Islet precursor cell (in vitro differentiated cells): ENCODE measurements at places on chromosomes 7 and 10.

- DNase-seq: no peak
These were observed 82.2 kb downstream of the JCAD start for GRCh38 chr10:29977171-29977570.

GRCh38 chr10:124088915-124089314 lies 4.5 kb downstream of the CHST15 start:
- DNase-seq: no peak

- no peak for DNase-seq
These were observed 15.9 kb upstream of the FAM241B start for GRCh38 chr10:69614130-69614529.

DNA sequence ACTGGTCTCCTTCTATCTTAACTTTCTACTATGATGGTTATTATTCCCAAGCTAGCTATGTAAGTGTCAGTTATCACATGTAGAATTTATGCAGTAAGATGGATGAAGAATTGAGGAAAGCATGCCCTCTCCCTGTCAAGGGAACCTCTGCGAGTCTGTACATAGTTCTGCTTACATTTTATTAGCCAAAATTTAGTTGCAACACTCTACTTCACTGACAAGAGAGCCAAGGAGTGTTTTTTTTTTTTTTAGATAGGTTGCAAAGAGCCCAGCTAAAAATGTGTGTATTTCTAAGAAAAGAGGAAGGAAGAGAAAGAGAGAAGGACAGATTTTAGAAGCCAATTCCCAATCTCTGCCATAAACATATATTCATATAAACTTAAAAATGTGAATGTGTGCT lies 357.7 kb upstream of the LRRN3 start:
- DNase-seq: no peak

GRCh38 chr7:135489791-135490190 lies 20.1 kb downstream of the CNOT4 start:
- DNase-seq: no peak

DNA sequence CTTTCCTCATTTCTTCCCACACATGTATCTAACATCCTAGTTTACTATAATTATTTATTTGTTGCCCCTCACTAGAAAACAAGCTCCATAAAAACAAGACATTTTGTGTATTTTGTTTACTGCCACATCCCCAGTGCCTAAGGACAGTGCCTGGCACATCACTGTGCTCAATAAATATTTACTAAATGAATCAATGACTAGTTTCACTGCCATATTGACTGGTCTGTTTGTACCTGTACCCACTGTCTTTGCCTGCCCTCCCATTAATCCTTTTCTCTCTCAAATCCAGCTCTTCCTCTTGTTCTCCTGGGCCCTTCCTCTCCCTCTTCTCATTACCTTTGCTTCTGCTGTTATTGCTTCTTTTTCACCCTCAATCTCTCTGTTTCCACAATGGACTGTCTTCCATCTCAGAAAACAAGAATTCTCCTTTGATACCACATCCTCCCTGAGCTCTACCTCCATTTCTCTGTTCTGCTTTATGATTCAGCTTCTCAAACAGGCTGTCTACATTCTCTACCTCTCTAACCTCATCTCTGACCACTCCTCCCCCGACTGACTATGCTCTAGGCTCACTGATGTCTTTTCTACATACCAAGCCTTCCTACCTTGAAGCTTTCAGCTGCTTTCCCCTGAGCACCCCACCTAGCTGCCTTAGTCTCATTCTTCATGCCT lies 8.3 kb upstream of the FAM133B start:
- DNase-seq: no peak

- peak; percentile 96 for DNase-seq
These were observed 185.2 kb downstream of the SLC25A13 start for GRCh38 chr7:96136600-96137239.

DNA sequence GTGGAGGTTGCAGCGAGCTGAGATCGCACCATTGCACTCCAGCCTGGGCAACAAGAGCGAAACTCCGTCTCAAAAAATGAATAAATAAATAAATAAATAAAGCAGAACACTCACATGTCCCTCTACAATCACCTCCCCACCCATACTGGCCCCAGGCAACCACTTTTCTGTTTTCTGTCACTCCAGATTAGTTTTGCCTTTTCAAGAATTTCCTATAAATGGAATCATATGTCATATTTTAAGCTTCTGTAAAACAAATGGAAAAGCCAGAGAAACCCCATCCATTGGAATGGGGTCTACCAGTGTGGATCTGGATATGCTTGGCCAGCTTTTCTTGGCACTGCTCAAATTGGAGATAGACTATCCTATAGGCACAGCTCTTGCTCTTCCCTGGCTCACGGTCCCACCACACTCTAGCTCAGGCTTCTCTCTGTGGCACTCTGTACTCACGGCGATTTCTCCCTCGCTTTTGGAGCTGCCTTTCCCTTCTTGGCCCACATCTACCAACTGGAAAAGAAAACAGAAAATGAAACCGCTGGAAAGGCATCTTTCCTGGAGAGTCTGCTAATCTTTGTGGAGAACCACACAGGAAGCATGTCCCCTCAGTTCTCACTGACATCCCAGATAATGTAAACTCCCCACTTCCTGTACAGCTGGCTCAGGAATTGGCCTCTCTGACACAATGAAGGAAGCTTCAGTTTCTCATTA lies 210.1 kb downstream of the JCAD start:
- no peak for DNase-seq

- DNase-seq: no peak
These were observed 62.7 kb downstream of the C10orf120 start for GRCh38 chr10:122636953-122637352.

DNA sequence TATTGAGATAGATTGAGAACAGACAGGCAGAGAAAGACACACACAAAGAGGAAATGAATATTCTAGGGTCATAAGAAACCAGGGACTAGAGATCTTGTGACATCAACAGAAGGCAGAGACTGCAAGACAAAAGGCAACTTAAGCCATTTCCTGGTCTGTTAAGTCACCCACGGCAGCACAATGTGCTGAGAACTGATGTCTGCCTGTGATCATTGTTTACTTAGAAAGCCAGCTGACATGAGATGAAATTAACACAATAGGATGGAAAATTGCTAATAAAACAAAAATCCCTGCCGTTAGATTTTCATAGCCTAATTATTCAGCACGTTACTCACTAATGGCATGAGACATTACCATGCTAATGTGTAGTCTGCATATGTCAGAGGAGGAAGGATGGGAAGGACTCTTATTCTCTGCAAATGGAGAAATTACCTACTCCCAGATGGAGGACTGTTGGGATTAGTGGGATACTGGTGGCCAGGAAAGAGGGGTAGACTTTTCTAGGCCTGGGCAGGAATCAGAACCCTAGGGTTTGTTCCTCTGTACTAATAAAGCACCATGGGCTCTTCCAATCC lies 191.3 kb upstream of the PODXL start:
- DNase-seq: no peak

DNA sequence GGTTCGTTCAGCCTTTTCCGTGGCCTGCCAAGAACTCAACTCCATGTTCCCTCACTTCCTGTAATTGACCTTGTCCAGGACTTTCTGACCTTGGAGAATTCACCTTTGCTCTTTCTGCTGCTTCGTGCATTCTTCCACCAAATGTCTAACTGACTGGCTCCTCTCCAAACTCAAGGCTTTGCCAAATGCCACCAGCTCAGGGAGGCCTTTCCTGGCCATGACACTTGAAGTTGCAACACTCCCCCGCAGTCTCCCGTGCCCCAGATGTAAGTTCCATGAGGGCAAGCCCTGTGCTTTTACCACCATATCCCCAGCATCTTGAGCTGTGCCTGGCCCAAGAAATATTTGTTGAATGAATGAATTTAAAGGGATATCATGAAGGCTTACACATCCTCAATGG lies 238.4 kb downstream of the ARHGAP21 start:
- peak; percentile 14 for DNase-seq

DNA sequence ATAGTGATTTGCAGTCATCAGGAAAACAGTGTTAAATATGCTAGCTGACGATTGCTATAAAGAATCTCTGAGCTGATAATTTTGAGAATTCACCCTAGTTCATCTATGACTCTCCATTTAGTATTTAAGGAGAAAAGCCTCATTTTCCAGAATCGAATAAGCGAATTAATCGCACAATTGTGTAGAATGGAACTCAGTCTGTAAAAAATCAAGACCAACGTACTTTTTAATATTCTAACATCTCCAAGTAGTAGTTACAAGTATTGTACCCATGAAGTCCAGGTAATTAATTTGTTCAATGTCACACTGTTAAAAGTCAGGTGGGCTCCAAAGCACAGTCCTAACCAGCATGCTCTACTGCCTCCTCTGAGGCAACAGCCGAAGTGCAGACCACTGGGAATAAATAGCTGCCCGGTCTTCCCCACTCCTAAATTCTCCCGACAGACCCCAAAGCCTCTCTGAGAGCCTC lies 380 bp upstream of the AGBL3 start:
- DNase-seq: no peak
